Stimulated activated CD4-positive, alpha-beta T cell treated with anti-CD3 and anti-CD28 coated beads, Interleukin-1b, Interleukin-23, amount 100 ng/mL, for 4 hours (primary cell): ENCODE measurements at places on chromosomes 11 and 22.
A peak's percentile ranks its signal among the peaks of the same experiment; 100 is the strongest.

GRCh38 chr11:64092111-64092760, 56.5 kb downstream of the FLRT1 start:
- no peak for DNase-seq

DNA sequence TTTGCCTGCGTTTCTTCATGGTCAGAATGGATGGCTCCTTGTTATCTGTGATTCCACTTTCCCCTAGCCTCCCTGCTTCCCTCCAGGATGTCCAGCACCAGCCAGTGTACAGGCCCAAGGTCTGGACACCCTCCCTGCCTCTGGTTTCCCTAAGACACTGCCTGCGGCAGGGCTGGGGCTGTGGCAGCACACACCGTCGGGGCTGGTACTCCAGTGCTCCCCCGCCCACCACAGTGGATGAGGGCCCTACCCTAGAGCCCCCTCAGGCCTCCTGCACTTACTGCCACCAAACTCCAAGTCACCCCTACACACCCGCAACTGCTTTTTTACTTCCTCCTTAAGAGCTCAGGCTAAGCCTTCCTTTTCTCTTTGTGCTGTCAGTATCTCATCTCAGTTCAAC, 28.9 kb downstream of the ZNF214 start:
- no peak for DNase-seq

- no peak for DNase-seq
Observed at GRCh38 chr11:130650456-130651030, 202.1 kb downstream of the ADAMTS15 start.

DNA sequence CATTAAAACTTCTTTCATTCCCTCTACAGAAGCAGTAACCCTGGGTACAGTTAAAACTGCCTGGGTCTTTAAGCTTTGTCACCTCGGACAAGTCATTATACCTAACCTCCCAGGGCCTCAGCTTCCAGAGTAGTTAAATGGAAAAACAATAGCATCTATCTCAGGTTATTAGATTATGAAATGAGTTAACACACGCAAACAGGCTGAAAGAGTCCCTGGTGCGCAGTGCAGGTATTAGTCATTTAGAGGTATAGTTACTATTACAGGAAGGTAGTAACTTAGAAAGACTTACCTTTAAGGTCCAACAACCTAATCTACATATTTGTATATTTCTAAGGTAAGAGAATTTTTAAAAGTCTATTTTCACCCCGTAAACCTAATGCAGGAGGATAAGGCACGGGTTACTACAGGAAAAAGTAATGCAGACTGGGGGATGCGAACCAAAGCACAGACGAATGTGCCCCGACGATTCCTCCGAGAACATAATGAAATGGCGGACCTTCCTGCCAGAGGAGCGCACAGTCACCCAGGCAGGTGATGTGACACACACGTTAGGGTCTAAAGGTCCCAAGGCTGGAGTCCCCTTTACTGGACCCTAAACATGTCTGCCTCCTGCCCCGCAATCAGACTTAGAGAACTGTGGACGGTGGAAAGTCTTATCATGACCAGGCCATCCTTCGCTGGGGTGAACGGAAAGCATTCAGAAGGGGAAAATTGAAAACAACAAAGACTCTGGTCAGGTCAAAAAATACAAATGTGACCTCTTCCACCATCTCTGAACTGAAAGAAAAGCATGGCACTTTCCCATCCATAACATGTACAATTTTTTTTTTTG, 1.3 kb downstream of the NAP1L4 start:
- DNase-seq = peak; percentile 31

DNA sequence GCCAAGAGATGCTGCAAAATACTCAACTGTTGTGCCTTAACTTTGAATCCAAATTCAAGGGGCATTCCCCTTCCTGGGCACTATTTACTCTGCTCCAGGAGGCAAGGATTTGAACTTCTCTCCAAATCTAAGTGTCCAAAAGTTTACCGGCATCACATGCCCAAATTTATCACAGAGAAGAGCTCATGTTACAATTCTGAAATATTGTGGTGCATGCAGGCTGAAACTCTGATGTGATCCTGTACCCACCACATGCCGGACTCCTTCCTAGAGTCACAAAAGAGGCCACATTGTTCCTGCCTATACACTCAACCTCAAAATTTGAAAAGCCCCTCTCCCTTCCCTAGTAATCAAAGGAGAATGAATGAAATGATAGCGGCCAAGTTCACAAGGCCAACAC, 1.3 kb downstream of the TRAF6 start:
- DNase-seq = no peak
